ENCODE measurements at places on chromosomes 4 and X.

DNA sequence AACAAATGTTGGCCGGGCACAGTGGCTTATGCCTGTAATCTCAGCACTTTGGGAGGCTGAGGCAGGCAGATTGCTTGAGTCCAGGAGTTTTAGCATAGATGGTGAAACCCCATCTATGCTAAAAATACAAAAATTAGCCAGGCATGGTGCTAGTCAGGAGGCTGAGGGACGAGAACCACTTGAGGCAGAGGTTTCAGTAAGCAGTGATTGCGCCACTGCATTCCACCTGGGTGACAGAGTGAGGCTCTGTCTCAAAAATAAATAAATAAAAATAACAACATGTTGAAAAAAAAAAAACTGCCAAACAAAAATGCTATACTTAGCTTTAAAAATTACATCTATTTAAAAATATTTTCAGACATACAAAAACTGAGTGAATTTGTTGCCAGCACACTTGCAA lies 374.2 kb upstream of the SMIM31 start:
- DNase-seq, result no peak

DNA sequence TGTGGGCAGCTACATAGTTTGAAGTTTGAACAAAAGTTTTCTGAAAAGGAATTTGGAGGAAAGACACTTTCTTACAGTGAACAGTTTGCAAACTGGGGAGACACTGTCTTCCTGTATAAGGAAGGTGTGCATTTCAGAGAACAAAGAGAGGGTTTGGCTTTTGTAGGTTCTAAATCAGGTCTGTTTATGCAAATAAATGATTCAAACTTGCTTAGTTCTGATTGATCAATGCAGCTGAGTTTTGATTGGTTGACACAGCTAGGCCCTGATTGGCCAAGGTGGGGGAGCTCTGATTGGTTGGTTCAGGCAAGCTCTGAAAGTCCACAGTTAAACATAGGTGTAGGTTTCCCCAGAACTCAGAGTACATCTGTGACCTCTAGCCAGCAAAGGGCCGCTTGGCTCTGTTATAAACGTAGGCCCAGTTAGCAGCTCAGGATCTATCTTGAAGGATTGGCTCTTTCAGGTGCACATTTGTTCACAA lies 63.0 kb upstream of the ENPP6 start:
- DNase-seq, result no peak

DNA sequence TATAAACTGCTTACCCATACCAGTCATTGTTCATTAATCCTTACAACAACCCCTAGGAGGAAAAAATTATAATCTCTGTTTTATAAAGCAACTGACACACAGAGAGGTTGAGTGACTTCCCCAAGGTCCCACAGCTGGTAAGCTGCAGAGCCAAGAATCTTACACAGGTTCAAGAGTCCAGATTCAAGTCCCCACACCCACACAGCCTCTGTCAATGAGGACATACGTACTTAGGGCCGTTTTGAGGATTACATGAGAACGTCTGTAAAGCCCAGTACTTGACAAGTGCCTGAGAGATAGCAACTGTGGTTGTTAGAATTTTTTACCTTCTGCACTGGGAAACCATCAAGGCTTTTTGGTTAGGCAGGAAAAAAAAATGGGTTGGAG lies 556 bp upstream of the SLC25A43 start:
- no peak for DNase-seq

DNA sequence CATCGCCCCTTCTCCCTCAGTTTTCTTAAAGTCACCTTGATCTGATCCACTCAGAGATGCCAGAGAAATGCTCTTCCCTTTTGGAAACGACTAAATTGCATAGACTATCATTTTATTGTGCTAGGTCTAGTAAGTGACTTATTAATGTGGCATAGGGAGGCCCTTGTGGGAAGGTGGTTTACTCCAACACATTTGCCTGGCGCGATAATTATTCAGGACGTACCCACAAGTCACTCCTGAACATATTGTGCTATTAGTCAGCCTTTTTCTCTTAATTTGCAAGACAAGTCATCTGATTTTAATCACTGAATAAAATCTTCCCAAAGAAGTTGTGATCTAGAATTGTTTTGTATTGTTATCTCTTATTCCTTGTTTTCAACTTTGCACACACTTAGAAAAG lies 7.6 kb downstream of the ENPEP start:
- DNase-seq, result no peak

GRCh38 chr4:60019180-60019579 lies 1180.9 kb upstream of the ADGRL3 start:
- DNase-seq, result no peak

DNA sequence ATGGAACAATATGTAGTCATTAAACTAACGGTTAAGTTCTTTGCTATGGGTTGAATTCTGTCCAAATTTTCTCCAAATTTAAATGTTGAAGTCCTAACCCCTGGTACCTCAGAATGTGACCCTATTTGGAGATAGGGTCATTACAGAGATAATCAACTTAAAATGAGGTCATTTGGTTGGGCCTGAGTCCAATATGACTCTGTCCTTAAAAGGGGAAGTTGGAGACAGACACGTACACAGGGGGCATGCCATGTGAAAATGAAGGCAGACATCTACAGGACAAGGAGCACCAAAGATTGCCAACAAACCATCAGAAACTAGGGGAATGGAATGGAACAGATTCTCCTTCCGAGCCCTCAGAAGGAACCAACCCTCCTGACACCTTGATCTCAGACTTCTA lies 492.0 kb upstream of the FTHL17 start:
- DNase-seq, result no peak

DNA sequence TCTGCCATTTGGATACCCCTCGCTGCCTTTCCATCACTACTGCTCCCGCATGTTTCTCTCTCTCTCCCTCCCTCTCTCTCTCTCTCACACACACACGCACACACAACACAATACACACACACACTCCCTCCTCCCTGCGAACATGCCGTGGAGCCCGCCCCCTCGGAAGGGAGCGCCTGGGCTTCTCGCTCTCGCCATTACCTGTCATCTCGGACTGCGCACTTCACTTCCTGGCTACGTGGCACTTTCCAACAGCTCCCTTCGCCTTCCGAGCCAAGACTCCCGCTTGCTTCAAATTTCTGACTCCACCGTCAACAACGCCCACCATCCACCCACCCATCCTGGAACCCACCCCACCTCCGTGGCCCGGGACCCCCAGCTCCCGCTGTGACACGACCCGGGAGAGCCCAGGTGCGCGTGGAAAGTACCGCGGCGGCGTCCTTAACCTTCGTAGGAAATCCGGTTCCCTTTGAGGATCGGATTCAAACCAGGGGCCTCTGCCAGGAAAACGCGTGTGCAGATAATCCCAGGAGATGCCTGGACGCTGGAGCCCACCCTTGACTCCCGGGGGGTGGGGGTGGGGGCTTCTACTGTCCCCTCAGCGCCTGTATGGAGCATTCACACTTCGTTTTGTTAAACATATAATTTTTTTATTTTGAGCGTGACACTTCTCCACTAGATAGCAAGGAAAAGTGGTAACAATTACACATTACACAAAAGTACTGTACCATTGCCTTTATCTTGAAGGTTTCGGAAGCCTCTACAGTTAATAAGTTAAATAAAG lies 12.5 kb downstream of the ARX start:
- no peak for DNase-seq

- no peak for DNase-seq
Observed at GRCh38 chr4:70583952-70584834, 7.9 kb upstream of the AMBN start.

DNA sequence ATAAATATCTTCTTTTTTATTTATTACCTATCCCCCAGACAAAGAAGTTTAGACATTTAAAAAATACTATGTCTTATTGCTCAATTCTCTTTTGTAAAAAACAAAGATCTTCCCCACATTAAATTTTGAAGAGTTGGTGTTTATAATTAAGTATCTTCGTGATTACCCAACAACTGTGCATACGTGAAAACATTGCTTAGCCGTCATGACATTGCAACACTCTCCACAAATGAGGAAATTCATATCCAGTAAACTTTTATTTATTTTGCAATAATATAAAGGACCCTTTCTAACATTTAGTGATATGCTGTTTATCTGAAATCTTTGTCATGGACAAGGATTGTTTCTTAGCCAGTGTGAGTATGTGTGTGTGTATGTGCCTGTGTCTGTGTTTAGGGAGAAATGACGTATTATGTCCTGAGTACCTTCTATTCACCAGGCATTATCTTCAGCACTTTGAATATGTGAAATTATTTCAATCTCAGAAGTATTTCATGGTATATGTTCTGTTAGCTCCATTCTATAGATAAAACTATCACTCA lies 26.1 kb upstream of the EREG start:
- DNase-seq, result no peak

DNA sequence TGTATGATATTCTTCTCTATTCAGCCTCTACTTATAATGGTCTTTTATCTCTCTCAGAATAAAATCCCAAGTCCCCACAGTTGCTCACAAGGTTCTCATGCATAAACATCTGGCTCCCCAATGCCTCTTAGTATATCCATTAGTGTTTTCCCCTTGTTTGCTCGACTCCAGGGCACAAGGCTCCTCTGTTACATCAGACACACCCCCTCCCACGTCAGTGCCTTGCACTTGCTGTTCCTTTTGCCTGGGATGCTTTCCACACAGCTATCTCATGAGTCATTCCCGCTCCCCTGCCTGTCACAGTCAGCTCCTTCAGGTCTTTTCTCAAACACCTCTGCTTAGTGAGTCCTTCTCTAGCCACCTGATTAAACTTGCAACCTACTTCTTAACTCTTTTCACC lies 260.2 kb downstream of the IL1RAPL1 start:
- no peak for DNase-seq
